ENCODE measurements at places on chromosomes 7 and 10.

DNA sequence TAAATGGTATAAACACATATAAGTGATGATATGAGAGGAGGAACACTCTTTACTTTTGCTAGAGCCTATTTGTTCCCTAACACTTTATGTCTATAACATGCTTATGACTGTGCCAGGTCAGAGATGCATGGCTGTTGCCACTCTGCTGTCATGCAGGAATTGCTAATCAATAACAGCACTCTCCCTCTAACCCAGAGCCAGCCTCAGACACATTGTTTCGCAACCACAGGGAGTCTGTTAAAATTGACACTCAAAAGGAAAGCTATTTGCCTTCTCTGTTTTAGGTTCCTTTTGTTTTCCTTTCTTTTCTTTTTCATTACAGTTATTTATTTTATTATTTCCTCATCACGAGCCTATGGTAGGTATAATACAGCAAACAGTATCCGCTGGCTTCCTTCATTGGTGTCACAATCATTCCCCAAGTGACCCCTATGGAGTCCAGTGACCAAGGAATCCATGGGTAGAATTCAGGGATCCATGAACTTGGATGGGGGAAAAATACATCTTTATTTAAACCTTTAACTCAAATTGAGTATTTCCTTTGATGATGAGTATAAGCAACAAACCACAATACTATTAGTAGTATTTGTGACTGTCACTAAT is 6.8 kb downstream of the PON2 start:
- no peak for DNase-seq

- no peak for DNase-seq
These were observed 193.8 kb downstream of the THSD7A start for GRCh38 chr7:11638011-11638774.

DNA sequence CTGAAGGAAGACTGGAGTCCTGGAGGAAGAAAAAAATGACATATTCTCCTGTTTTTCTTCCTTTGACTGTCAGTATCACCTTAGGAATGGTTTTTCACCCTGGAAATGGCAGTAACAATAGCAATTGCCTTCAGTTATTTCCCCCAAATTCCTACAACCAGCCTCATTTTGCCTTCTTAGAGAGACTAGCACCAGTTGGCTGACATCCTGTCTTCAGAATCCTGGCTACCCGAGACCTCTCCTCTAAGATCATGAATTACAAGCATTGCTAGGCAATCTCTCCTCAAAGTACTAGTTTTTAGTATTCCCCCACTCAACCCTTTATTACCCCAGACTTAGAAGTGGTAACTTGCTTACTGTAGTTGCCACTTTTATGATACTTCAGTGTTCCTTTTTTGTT is 53.4 kb downstream of the TAS2R16 start:
- no peak for DNase-seq

DNA sequence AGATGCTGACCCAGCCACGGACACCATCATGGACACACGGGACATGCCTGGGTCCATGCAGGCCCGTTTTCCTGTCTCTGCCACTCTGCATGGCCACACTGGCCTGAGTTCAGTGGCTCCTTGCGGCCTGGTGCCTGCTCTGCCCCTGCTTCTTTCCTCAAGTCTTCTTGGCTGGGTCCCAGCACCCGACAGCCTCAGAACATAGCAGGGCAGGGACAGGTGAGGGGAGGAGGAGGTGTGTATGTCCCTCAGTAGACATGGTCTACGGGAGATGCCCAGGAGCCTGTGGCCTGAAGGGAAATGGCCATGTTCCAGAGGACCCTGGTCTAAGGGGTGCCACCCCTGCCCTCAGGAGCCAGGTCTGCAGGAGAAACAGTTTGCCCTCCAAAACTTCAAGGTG is 2.2 kb upstream of the AQP1 start:
- no peak for DNase-seq

DNA sequence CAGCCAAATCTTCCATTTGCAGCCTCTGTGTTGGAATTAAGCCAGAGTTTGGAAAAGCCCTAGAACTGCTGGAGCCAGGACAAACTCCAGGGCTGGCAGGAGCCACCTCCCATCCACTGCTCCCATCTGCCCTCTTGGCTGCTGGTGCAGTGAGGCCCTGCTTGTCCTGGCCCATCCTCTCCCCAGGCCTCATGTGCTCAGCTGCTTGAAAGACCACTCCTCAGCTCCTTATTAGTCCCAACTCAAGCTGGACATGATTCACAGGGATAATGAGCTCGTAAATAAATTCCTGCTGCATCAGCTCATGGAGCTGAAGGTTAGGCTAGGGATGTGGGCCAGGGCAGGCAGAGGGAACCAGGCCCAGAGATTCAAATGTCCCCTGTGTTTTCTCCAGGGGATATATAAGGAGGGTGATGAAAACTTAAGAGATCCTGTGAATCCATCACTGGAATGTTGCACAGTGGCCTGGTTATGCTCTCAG is 282.8 kb downstream of the RPS24 start:
- DNase-seq, result no peak

- DNase-seq, result no peak
These were observed 8.3 kb downstream of the XPNPEP1 start for GRCh38 chr10:109914966-109915365.

DNA sequence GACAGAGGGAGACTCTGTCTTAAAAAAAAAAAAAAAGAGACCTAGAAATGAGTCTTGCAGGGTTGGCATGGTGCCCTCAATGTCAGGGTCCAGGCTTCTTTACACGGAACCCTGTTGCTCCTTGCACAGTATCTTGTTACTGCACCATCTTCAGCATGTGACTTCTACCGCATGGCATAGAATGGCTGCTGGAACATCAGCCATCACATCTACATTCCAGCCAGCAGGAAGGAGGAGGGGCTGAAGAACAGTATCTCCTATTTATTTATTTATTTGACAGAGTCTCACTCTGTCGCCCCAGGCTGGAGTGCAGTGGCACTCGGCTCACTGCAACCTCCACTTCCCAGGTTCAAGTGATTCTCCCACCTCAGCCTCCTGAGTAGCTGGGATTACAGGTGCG is 3.7 kb upstream of the ACHE start:
- no peak for DNase-seq

DNA sequence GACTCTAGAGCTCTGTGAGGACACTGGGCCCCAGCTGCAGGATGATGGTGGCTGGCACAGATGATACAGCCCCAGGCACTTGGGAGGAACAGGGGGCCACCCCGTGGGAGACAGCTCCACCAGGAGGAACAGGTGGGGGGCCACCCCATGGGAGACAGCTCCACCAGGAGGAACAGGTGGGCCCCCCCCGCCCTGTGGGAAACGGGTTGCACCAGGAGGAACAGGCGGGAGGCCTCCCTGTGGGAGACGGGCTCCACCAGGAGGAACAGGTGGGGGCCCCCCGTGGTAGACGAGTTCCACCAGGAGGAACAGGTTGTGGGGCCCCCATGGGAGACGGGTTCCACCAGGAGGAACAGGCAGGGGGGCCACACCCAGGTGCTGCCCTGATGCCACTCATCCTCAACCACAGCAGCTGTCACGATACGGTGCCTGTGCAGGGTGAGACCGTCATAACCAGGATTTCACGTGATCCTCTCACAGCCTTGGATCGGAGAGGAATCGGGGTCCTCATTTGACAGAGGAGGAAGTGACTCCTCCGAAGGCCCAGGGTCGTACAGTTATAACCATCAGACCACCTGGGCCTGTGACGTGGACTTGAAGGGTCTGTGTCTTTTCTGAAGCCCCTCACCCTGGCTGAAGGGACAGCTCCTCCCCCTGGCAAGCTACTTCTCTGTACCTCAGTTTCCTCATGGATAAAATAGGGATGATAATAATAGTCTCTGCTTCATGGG is 49.2 kb upstream of the NANOS1 start:
- no peak for DNase-seq

DNA sequence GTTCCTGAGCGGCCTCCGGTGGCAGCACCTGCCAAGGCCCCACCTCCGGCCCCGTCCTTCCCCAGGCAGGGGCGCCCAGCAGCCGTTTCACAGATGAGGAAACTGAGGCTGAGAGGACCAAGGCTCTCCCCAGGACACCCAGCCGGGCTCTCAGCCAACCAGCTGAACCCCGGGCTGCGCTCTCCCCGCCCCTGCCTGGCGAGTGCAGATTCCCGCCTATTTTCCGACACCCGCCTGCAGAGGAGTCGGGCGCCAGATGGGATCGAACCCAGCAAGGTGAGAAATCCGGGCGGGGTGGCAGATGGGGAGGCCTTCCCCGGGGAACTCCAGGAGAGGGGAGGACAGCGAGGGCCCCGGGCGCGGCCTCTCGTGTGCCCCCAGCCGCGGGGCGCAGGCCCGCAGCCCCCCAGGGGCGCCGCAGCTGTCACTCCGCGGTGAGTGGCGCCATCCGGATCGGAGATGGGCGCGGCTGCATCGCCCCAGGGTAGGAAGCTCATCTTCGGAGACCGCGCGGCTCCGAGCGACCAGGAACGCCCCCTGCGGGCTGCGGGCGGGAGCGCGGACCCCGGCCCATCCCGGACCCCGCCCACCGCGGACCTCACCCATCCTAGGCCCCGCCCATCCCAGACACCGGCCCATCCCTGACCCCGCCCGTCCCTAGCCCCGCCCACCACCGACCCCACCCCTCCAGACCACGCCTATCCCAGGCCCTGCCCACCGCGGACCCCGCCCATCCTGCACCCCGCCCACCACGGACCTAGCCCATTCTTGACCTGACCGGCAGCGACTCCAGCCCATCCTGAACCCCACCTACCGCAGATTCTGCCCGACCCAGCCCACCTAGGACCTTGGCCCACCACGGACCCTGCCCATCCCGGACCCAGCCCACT is 90.3 kb downstream of the MICALL2 start:
- DNase-seq, result no peak

- no peak for DNase-seq
These were observed 301.5 kb downstream of the ZEB1 start for GRCh38 chr10:31620226-31621151.

DNA sequence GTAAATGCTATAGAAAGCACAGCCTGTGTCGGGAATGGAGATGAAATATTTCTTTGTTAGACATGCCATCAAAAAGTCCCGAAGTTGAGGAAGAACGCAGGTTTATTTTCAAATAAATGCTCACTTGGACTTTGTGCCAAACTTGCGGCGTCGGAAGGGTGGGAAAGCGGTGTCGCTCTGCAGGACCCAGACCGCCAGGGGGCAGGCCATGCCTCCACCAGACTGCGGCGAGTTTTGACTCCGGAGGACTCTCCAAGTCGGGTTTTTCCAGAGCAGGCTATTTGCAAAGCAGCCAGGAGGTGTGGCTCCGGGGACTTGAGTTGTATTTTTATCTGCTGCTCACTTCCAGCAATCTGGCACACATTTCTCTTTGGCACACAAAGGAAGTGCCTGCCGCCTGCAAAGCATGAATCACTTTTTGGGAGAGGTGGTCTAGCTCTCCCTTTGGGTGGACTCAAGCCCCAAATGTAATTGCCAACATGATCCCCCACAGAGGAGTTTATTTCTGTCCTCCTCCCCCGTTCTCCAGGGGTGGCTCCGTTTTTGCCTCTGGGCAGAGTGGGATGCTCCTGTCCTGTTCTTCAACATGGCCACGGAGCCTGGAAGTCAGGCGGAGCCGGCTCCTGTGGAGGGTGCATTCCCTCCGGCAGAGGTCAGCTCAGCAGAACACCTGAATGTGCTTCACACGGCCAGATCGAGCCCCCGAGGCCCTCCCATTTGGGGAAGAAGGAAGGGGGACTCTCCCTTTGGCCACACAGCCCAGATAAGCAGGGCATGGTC is 82.3 kb upstream of the GPR26 start:
- DNase-seq, result no peak

DNA sequence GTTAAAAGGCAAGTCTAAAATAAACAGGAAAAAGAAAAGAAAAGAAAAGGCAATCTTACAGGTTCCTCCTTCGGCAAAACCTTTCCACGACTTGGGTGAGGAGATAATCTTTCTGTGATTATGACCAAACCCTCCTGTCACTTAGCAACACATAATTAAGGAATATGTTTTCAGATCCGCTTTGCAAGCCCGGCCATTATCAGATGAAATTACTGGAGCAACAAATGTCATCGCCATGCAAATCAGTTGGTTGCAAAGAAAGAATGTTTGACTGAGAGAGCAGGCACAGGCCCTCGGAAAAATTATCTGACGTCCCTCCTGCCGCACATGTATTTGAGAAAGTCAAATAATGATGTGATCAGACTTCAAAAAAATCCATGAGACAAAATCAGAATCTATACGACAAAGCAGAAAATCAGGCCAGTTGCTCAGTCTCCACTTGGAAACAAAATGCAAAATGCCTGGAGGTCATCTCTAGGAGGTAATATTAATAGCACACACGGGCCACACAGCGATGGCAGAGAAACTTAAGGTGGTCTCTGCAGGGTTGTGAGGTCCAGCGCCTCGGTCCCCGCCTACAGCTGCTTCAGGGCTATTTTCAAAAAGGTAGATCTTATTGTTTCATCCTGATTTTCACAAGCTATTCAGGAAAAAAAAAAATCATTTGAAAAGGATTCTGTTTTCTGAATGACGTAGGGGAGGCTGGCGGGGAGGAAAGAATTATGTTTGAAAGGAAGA is 82.7 kb downstream of the ZRANB1 start:
- no peak for DNase-seq

DNA sequence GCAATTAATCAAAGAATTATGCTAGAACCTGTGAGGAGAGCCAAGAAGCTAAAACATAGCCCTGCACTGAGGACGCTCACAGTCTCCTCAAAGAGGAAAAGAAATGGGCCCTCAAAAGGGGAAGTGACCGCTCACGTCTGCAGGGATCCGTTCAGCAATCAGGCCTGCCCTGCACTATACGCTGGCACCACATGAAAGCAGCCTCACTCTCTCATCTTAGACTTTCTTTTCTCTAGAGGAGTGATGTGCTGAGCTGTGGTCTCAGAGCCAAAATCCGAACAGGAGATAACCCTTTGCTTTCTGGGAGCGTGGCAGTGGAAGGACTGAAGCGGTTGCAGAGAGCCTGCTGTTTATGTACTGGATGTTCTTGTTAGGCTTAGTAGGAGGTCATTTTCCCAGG is 6.3 kb upstream of the IL2RA start:
- DNase-seq, result no peak

GRCh38 chr10:60375293-60376004 is 14.2 kb downstream of the ANK3 start:
- no peak for DNase-seq

DNA sequence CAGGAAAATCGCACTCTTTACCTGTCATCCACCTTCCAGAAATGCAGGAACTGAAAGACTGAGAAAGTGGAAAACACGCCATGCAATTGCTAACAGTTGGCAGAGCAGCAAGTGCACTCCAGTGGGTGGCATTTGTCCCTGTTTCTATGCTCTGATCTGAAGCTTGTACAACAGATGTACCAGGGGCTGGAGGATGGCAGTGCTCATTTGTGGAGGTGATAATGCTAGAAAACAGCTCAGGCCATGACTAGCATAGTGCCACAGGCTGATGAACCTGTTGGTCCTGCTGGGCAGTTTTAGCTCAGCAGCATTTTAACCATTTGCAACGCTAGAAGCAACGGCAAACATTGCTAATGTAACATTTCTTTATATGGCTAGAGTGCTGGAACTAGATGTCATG is 199.9 kb upstream of the NRP1 start:
- DNase-seq, result no peak

GRCh38 chr10:102310361-102311024 is 65.2 kb downstream of the GBF1 start:
- DNase-seq, result no peak

- peak; percentile 13 for DNase-seq
These were observed 41.1 kb downstream of the INSIG1 start for GRCh38 chr7:155338632-155339320.
